ENCODE measurements at places on chromosomes 7 and 10. TPM values are rescaled to one million over a fixed set of nuclear protein-coding genes. Genes with fewer than 3 reads are reported as not detected.
A peak's percentile ranks its signal among the peaks of the same experiment; 100 is the strongest.

DNA sequence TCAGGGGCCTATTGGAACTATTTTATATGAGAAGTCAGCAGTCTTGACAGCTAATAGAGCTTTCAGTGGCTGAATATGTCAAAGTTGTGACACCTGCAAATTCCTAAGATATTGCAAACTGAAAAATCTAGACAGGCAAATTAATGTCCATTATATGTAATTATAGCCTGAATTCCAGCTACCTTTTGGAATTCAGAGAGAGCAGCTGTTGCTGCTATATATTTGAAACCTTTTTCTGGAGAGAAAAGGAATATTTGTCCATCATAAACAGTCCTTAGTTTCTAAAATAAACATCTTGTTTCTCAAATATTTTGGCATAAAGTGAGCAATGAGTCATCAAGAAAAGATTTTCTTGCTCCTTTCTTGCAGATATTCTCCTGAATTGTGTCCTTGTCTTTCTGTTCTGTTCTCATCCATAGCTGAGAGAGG lies 408.9 kb upstream of the SEMA3D start:
- DNase-seq, result peak; percentile 31

DNA sequence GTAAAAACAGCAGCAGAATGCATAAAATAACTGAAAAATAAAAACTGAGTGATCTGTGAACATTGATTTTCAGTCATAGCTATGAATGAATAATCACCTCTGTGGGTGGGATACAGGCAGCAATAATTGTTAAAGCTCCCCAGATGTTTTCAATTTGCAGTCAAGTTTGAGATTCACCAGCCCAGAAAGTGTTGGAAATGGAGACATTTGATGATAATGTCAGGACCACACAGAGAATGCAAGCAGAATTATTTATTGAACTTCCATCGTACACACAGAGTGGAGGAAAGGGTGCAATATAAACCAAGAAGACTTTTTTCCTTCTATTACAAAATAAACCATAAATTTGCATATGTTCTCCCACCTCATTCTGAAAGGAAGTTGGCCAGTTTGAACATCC lies 601.7 kb downstream of the ANKRD7 start:
- DNase-seq, result no peak

DNA sequence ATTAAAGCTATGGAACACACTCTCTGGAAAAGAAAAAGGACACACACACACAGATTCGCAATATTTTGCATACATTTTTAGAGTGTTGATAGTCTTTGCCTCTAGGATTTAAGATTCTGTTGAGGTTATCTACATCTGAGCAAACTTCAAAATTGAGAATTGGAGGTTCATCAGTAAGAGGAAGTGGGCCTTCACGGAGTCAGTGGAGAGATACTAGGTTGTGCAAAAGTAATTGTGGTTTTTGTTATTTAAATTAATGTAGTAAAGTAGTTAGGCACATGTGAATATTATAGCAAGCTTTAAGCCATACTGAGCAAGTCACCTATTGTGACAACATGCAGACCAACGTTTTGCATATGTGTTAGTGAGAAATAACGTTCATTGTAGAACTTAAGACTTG lies 19.8 kb upstream of the NXPH1 start:
- DNase-seq, result no peak

- peak; percentile 92 for DNase-seq
These were observed 651.5 kb downstream of the LRMDA start for GRCh38 chr10:76082956-76083355.

DNA sequence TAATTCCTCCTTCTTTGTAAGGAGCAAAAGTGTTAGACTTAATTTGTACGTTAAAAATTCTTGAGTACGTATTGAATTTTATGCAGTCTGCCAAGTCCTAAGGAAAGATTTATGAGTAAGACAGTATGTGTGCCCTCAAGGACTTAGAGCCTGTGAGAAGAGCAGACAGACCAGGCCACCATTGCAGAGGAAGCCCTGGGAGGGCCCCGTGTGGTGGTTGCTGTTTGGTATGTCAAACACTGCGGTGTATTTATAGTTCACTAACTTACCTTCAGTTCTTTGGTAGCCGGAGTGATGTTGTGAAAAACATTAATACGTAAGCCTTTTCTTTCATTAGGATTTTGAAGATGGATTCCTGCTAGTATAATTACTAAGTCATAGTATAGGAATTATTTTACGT lies 82.9 kb downstream of the GALNT11 start:
- no peak for DNase-seq

The DHTKD1 gene
- 8.2 TPM for total RNA-seq

The UTF1 gene
- not detected for total RNA-seq

DNA sequence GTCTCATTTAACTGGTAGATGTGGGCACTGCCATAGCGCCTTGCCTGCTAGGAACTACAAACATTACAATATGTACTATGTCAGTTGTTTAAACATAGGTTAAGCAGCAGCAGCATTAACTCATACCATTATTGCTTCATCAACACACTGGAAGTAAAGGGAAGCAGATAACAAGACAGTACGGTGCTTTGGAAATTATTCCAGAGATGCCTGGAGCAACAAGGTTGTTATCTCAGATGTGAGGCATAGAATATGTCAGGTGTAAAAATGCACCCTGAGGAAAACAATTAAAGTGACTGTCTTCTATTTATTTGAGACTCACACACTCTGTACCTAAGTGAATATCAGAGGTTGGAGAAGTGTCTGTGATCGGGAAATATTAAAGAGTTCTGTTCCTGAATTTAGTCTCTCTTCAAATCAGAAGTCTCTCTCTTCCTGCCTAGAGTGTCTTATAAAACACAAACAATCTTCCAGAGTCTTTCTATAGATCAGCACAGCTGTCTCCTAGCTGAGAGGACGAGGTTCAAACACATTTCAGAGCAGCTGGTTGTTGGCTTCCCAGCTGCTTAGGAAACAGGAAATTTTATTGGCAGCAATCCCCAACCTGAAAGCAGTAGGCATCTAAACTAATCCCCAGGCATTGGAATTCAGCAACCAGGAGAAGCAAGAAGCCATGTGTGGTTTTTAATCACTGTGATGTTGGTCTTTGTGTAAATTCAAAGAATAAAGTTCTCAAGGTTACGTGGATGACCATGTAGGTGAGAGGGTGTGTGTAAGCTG lies 994.4 kb upstream of the LRRTM3 start:
- no peak for DNase-seq

DNA sequence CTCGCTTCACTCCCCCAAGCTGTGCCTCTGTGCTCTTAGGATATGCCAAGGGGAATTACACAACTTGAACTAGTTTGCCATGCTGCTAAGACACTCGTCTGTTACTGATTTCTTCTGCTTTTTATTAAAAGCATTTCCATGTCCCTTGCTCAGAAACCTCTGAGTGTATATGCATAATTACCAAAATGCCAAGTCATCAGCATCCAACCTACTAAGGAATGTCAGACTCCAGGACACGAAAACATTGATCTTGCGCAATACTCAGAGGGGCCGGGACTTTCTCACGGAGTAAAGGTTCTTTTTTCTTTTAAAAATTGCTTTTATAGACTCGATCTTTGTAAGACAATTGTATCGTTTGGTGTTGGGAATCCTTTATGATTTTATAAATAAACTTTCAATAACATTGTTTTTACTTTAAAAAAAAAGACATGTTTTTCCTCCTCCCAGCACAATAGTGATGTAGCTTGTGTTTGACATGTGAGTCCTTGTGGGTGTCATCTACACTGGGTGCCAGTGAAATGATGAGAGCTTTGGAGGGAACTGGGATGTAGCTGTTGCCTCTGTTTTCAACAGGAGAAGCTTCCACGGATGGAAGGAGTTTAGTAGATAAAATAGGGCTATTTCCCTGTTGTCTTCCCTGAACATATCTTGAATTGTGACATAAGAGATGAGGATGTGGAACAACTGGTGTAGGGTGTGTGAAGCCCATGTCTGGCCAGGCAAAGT lies 43.6 kb downstream of the CNNM1 start:
- DNase-seq, result no peak

The AQP1 gene
- not detected for total RNA-seq

The PSMG3 gene
- 97.7 TPM for total RNA-seq

GRCh38 chr7:98913612-98914011 lies 35.3 kb downstream of the TRRAP start:
- DNase-seq, result peak; percentile 6

The HACD1 gene
- 30.2 TPM for total RNA-seq

The SPDYE5 gene
- not detected for total RNA-seq

GRCh38 chr10:53808677-53809372 lies 992.2 kb downstream of the PCDH15 start:
- no peak for DNase-seq

DNA sequence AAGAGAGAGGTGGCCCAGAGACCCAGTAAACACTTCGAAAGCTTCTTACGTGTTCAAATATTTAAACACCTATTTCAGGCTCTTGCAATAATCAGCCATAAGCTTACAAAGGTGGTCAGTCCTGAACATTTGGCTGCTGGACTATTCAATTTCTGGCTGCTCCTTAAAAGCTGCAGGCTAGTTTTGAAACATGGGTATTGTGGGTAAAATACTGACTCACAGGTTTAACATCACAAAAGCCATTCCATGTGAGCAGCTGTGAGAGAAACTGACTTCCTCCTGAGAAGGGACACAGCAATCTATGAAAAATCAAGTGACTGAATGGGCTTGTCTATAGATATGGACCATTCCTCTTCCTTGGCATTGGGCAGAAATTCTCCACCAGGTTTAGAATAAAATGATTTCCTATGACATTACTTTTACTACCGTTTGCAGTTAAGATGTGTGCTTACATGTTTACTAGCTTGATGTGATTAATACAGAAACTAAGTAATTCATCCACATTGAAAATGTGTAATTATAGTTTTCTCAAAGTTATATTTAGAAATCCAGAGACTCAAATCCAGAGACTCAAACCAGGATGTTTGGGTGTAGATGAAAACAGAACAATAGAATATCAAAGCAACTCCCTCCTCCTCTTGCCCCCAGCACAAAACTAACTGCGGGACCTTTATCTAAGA lies 252.3 kb downstream of the GATA3 start:
- DNase-seq, result peak; percentile 69

All from HT1080 (cell line).